ENCODE measurements at places on chromosomes 16 and 17.

DNA sequence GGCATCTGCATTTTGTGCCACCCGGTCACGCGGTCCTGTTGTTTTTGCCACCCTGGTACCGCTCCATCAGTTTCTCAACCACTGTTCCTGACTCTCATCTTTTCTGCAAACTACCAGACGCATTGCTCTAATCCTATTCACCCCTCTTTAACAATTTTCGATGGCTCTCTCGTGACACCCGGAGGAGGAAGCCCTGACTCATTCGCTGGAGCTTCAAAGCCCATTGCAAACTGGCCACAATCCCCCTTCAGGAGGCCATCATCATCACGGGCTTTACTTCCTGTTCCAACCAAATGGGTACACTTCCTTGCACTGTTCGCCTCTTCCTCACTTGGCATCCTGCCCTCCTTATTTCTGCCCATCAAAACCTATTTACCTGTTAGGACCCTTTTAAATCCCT lies 155.3 kb downstream of the RGS9 start:
- DNase-seq, result no peak

DNA sequence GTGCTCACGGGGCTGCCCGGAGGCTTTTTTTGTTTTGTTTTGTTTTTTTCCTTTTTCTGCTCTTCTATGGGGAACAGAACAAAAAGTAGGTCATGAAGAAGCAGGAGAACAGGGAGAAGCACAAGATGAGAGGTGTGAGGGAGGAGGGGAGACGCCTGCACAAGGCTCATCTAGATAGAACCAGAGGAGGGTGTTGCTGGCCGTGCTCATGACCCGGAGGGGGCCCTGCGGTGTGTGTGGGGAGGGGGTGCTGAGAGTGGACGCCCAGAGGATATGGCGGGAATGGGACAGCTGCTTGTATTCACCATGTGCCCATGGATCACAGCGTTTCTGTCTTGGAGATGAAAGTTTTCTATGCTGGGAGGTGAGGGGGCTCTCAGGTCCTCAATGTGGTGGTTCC lies 183.7 kb downstream of the FOXL1 start:
- DNase-seq, result no peak

DNA sequence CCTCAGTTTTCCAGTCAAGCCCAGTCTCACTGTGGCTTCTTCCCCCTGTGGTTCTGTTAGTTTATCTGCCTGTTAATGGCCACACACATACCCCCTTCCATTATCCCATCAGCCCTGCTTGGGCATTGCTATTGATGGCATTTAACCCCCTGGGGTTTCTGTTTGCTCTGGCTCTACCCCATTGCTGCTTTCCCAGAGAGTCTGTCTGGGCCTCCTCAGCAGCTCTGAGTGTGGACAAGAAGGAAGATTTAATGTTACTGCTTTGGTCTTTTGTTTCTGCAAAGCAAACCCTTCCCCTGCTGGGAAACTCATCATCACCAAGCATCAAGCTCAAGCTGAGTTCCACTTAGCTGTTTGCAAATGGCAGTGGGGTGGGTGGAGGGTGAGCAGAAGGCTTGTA lies 162.7 kb downstream of the CCT6B start:
- DNase-seq, result no peak

DNA sequence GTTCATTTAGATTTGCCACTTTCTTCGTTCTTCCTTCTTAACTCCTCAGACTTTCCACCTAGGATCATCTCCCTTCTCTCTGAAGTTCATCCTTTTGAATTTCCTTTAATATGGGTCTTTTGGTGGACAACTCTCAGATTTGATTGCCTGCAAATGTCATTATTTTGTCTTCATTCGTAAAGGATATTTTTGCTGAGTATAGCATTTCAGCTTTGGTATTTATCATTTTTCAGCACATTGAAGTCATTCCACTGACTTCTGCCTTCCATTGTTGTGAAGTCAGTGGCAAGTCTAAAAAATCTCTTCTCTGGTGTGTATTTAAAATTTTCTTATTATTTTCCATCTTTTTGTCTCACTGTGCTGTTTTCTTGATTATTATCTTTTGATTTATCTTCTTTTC lies 45.4 kb downstream of the GAN start:
- DNase-seq, result no peak

- DNase-seq, result no peak
These were observed 554.7 kb downstream of the RBFOX1 start for GRCh38 chr16:7887316-7887715.

GRCh38 chr16:3051494-3051893 lies 5.1 kb downstream of the MMP25 start:
- no peak for DNase-seq

DNA sequence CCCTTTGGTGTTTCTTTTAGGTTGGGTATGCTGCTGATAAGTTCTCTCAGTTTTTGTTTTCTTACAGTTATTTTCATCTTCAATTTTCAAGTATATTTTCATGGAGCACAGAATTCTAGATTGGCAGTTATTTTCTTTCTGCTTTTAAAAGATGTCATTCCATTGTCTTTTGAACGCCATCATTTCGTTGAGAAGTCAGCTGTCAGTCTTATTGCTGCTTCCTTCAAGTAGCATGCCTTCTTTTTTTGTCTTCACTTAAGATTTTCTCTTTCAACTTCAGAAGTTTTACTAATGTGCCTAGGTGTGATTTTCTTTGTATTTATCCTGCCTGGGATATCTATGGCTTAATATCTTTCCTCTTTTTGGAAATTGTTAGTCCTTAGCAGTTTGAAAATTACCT lies 262.2 kb upstream of the PMFBP1 start:
- DNase-seq, result no peak

GRCh38 chr17:16942141-16943031 lies 29.5 kb downstream of the TNFRSF13B start:
- no peak for DNase-seq

- DNase-seq, result no peak
These were observed 471.2 kb upstream of the HSBP1 start for GRCh38 chr16:83336603-83337002.

DNA sequence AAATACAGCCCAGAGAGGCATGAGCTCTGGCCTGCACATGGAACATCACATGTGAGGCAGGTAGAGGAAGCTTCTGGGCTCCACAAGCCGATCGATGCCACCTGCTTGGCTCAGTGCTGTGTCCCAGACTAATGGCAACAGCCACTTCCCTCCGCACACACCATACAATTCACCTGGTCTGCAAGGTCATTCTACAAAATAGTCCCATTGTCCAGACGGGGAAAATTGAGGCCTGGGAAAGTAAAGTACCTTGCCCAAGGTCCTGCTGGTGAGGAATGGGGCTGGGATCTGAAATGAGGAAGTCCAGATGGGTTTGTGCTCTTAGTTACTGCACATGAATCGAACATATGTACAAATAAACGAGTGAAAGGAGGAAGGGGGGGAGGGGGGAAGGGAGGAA lies 88.0 kb downstream of the LITAF start:
- DNase-seq, result no peak

DNA sequence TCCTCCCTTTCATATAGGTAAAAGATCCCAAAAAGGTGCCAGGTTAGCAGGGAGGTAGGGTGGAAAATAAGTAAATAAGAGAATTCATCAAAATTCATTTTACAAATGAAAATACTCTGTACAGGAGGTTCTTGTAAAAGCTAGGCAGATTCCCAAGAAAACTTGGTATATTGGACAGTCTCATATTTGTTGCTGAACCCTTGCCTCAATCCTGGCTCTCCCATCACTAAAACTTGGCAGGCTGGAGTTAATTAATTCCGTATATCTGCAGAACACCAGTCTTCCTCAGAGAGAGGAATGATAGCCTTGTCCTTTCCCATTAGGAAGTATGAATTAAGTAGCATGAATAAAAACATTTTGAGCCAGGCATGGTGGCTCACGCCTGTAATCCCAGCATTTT lies 66.2 kb upstream of the MTMR4 start:
- no peak for DNase-seq

GRCh38 chr17:55086635-55087058 lies 118.1 kb downstream of the STXBP4 start:
- no peak for DNase-seq

GRCh38 chr16:26526633-26527032 lies 540.1 kb upstream of the C16orf82 start:
- no peak for DNase-seq

GRCh38 chr17:15237106-15237425 lies 28.1 kb downstream of the PMP22 start:
- no peak for DNase-seq

DNA sequence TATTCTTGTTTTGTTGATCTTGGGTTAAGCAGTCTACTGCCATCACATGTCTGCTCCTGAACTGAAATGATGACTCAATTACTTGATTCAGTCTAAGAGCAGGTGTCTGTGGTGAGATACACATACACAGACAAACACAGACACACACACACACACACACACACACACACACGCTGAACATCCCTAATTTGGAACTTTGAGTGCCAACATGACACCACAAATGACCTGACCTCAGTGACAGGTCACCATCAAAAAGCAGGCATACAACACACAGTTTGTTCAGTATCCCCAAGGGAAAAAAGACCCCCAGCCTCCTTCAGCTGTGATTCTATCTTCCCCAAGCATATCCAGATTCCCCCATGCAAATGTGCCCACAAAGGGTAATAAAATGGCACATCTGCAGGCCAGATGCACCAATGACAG lies 130.1 kb upstream of the TMEM97 start:
- DNase-seq, result no peak

DNA sequence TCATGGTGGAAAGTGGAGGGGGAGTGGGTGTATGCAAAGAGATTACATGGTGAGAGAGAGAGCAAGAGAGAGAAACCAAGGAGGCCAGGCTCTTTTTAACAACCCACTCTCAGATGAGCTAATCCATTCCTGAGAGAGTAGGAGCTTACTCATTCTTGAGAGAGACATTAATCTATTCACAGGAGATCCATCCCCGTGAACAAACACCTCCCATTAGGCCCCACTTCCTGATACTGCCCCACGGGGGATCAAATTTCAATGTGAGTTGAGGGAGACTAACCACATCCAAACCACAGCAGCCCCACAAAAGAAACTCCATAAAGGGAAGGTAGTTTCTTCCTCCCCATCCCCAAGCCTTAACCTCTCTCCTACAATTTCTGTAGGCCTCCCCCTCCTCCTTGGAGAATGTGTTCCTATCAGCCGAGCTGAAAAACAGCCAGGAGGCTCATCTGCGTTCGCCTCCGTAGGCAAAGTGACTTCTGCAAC lies 450.0 kb downstream of the NPIPA7 start:
- DNase-seq, result no peak

- DNase-seq, result no peak
These were observed 139.8 kb downstream of the KATNIP start for GRCh38 chr16:27689711-27690110.

- DNase-seq, result no peak
These were observed 24.3 kb downstream of the WSB1 start for GRCh38 chr17:27318228-27318627.

GRCh38 chr16:85144026-85144915 lies 32.0 kb upstream of the CIBAR2 start:
- no peak for DNase-seq

DNA sequence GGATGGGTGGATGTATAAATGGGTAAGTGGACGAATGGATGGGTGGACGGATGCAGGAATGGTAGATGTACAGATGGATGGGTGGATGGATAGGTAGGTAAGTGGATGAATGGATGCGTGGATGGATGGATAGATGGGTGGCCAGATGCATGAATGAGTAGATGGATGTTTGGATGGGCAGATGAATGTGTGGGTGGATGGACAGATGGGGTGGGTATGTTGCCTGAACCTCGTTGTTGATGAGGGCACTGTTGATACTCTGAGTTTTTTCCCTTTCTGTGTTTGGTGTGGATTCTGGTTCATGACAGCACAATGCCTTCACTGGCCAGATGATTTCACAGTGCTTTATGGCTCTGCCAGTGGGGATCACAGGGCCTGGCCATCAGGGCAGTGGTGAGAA lies 208.3 kb downstream of the NPIPB11 start:
- no peak for DNase-seq

GRCh38 chr17:76868669-76869495 lies 678 bp downstream of the MGAT5B start:
- DNase-seq, result no peak

DNA sequence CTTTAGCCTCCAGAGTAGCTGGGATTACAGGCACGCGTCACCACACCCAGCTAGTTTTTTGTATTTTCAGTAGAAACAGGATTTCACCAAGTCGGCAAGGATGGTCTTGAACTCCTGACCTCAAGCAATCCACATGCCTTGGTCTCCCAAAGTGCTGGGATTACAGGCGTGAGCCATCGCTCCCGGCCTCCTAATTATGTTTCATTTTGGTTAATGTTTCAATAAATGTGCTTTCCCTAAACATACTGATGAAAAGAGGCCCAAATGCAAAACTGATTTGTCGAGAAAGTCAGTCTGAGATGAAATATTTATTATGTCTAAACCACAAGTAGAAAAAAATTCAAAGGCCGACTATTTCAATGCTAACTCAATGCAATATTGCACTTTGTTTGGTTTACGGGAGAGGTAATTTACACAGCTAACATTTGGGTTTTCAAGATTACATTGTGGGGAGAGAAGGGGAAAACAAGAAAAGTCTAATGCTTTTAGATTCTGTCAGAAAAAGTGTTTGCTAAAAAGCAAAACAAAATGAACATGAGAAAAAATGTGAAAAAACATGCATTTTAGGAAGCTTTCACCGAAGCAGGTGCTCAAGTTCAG lies 9.8 kb downstream of the STAT3 start:
- no peak for DNase-seq

GRCh38 chr16:67697422-67698185 lies 21.5 kb downstream of the GFOD2 start:
- no peak for DNase-seq

DNA sequence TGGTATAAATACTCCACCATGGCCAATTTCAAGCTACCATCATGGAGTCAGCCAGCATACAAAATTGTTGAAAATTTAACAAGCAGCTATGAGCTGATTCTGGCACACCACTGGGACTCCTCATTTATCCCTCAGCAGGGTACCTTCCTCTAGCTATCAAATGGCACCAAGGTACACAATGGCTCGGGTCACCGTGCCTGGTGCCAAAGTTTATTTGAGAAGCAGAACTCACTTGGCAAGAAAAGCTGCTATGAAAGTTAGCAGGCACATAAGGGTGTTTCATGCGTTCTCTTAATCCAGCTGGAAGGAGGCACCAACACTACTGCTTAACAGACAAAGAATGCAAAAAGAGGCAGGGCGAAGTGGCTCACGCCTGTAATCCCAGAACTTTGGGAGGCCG lies 51.6 kb downstream of the IKZF3 start:
- no peak for DNase-seq

DNA sequence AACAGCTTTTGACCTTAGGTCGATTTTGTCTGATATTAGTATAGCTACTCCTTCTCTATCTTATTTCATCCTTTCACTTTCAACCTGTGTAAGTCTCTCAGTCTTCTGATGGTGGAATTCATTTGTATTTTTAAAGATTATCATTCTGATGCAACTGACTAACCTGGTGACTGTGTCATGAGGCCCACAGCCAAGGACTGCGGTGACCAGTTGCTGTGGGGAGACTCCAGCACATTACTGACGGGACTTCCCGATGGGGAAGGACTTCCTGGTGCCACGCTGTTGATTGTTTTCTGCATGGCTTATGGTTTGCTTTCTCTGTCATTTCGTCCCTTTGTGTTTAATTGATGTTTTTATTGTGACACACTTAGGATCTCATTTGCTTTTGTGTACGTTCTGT lies 34.2 kb downstream of the RMI2 start:
- DNase-seq, result peak; percentile 84

- no peak for DNase-seq
These were observed 36.5 kb upstream of the TOB1 start for GRCh38 chr17:50902372-50903353.

All from activated effector memory CD4-positive, alpha-beta T cell treated with anti-CD3 and anti-CD28 coated beads, Interleukin-2, amount 50 U/mL, for 16 hours (primary cell).